ENCODE measurements at places on chromosomes 7 and 10. TPM values are rescaled to one million over a fixed set of nuclear protein-coding genes. Genes with fewer than 3 reads are reported as not detected.

CPED1 gene
- polyA plus RNA-seq = 0.22 TPM

NME8 gene
- not detected for polyA plus RNA-seq

ITIH5 gene
- polyA plus RNA-seq = 19.7 TPM

AMZ1 gene
- polyA plus RNA-seq = 2.4 TPM

BLNK gene
- 1.0 TPM for polyA plus RNA-seq

TMEM196 gene
- polyA plus RNA-seq = 0.27 TPM

SAP25 gene
- 0.81 TPM for polyA plus RNA-seq

- no peak for DNase-seq
These were observed 74.0 kb upstream of the NANOS1 start for GRCh38 chr10:118955531-118955930.

DNA sequence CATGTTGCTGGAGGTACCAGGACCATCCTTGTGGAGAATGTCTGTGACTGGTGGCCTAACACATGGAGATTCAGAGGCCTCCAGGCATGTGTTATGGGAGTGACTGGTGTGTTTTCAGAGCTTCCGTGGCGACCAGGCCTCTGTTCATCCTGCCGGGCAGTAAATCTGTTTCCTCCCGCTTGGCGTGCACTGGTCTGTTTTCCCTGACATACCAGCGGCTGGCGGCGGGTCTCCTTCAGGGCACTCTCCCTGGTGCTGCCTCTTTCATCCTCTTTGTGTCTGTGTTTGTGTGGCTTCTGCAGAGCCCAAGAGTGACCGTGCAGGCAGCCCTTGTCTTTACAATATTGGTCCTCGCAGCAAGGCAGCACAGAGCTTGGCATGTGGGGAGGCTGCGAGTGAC lies 385.1 kb upstream of the MKI67 start:
- no peak for DNase-seq

GRCh38 chr10:57959318-57960006 lies 308.2 kb downstream of the IPMK start:
- DNase-seq = no peak

- DNase-seq = no peak
These were observed 5.9 kb upstream of the BMS1 start for GRCh38 chr10:42776681-42777080.

DNA sequence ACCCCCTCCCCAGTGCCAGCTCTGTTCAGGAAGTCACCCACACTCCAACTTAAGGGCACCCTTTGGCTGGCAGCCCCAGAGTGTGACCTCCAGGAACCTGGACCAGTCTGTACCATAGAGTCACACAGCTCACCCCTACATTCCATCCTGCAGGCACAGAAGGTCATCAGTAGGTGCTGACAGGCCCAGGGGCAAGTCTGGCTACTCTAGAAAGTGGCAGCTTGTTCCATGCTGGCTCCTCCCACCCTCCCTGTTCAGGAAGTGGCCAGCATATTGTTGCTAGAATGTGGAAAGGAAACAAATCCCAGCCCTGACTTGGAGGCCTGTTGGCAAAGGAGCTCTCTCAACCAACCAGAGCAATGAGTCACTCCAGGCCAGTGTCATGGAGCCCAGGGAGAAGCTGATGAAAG lies 3.2 kb upstream of the NCOA4 start:
- DNase-seq = no peak

GRCh38 chr7:47282790-47283496 lies 299.0 kb downstream of the TNS3 start:
- DNase-seq = no peak

DNA sequence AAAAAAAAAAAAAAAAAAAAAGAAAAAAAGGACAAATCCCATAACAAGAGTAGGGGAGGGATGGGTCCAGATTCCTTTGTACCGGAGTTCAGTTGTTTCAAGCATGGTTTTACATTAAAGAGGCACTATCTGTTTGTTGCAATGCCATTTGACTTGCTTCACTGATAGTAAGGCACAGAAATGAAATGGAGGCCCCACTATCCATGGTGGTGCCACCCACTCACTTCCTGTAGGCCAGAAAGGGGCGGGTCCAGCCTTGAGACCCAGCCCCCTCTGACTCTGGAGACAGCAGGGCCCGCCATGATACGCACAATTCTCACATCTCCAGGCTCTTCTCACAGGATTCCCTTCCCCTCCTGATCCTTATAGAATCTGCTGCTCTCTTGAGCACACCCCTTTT lies 100.0 kb downstream of the CLEC2L start:
- no peak for DNase-seq

DNA sequence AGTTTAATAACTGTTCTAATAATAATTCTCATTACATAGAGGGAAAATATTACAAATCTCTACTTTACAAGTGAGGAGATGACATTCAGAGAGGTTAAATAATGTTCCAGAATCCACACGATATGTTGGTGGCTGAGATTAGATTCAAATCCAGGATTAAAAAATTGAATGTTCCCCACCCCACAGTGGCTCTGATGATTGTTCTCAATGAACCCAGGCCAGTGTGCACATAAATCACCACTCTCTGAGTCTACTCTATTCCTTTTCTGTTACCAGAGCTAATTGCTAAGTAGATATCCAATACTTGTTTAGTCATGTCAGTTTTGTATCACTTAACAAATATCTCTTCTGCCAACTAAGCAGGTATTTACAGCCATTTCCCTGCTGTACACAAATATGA lies 281.0 kb downstream of the ABCA13 start:
- no peak for DNase-seq

- DNase-seq = no peak
These were observed 148.9 kb downstream of the ZEB1 start for GRCh38 chr10:31467791-31468535.
